ENCODE measurements at places on chromosomes 2 and 18. TPM values are rescaled to one million over a fixed set of nuclear protein-coding genes. Genes with fewer than 3 reads are reported as not detected.

The POTEC gene
- total RNA-seq: not detected

DNA sequence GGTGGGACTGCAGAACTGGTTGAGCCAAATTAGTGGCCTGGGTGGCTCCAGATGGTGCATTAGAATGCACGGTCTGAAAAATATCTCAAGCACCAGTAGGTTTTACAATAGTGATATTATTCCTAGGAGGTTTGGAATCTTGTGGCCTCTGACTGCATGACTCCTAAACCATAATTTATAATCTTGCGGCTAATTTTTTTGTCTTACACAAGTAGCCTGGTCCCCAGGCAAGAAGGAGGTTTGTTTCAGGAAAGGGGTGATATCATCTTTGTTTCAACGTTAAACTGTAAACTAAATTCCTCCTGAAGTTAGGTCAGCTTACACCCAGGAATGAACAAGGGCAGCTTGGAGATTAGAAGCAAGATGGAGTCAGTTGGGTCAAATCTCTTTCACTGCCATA, 98.9 kb upstream of the ARL4C start:
- no peak overlapping the region for H3K4me3 ChIP-seq
- H3K4me1 ChIP-seq: peaks cover 14% of the 10 kb centered on the region
- peak; percentile 25 for DNase-seq
- no peaks in the 10 kb centered on the region for H3K27me3 ChIP-seq

DNA sequence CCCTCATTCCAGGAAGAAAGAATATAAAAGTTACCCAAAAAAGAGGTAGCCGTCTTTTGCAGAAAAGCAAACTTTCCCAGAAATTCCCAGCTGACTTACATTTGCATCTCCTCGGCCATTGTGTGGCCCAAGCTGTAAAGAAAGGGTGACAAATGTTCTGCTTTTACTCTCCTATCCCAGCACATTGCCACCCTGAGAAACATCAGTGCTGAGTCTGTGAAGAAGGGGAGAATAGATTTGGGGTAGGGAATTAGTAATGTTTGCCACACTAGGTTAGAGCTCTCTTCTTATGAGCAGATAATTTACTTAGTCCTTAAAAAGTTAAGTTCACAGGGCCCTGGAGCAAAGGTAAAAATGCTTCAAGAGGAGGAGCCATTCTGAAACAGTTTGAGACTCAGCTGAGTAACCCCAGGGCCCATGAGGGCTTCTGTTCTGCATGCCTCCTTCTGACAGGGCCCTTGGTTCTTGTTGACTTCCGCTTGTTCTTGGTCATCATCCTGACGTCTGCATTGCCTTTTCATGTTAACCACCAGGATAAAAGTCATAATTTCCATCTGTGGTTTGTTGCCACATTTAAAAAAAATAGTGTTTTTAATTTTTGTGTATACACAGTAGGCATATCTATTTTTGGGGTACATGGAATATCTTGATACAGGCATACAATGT, 550.7 kb downstream of the RNF144A start:
- DNase-seq: no peak
- no peak overlapping the region for H3K27ac ChIP-seq
- no peak overlapping the region for H3K4me3 ChIP-seq
- H3K27me3 ChIP-seq: no peaks in the 10 kb centered on the region

DNA sequence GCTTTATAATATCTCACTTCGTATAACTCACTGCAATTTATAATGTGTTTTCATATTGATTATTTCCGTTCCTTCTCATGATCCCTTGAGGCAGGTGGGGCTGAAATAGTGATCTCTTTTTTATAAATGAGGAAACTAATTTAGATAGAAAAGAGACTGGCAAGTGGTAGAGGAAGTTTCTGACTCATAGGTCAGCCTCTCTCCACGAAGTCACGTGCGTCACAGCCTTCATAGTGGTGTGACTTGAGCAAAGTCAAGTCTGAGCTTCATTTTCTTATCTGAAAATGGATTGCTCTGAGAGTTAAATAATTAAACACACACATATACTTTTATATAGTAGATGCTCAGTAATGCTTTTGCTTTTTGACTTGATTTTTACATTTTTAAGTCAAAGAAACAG, 19.9 kb downstream of the ABCG5 start:
- peaks cover 31% of the 10 kb centered on the region for H3K27me3 ChIP-seq
- peaks cover 2% of the 10 kb centered on the region for H3K4me1 ChIP-seq
- no peak overlapping the region for H3K27ac ChIP-seq
- peaks cover 4% of the 10 kb centered on the region for H3K36me3 ChIP-seq

GRCh38 chr2:201344663-201345366, 12.3 kb downstream of the FLACC1 start:
- DNase-seq: no peak
- H3K4me3 ChIP-seq: no peak overlapping the region
- no peaks in the 10 kb centered on the region for H3K27me3 ChIP-seq

DNA sequence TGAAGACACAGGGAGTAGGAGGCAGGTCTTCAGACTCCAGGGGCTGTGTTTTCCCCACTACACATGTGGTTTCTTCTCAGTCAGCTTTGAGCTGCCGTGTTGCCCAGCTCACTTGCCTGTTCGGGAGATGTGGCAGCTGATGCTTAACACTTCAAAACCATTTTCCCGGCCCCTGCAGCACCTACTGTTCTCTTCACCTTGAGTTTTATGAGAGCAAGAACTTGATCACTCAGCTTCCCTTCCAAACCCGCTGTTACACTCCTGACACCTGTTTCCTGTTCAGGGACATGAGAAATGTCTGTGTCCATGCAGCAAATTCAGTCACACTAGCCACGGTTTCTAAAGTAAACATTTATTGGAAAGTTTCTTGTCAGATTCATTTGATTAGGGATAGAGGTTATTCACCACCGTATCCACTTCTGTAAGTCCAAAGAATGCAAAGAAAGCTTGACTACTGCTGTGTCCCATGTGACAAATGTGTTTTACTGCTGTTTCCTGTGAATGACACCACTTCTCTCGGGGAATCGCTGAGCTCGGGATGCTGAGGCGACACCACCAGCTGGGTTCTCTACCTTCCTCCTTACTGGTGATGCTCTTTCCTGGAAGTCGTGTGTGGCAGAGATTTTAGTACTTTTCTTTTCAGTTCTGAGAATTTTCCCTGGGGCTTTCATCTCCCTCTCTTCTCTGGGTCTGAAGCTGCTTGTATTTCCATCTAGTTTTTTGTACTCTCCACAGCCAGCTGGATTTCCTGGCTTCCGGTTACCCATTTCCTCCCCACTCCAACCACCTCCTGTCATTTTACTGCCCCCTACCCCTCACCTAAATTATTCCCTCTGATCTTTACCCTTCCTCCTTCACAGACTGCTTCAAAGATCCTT, 91.7 kb downstream of the KLF7 start:
- H3K27me3 ChIP-seq: no peaks in the 10 kb centered on the region
- H3K4me3 ChIP-seq: peak overlapping the region; percentile 26
- H3K4me1 ChIP-seq: peaks cover 22% of the 10 kb centered on the region
- H3K27ac ChIP-seq: peak overlapping the region; percentile 48
- DNase-seq: no peak

- no peak overlapping the region for H3K27ac ChIP-seq
- no peak for DNase-seq
- H3K4me3 ChIP-seq: no peak overlapping the region
- peaks cover 3% of the 10 kb centered on the region for H3K27me3 ChIP-seq
Measured at GRCh38 chr2:17620841-17621240, 80.3 kb downstream of the VSNL1 start.

DNA sequence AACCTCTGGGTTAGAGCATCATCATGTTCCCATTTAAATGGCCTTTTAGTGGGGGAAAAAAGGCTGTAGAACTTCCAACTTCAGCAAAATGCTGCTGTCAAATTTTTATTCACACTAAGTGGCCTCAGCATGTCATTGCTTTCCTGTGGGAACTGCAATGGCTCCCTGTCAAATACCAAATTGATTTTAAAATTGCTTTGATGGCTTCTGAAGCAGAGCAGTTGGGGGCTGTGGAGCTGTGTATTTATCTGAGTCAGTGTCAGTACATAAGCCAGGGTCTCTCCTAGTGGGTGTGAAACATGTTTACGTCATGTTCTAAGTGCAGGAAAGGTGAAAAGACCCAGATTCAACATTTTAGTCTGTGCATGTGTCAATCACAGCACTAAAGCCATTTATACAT, 171.3 kb downstream of the CDH19 start:
- no peaks in the 10 kb centered on the region for H3K4me1 ChIP-seq
- no peak overlapping the region for H3K27ac ChIP-seq

GRCh38 chr18:57437402-57437765, 2.2 kb downstream of the ONECUT2 start:
- no peak overlapping the region for H3K27ac ChIP-seq
- peaks cover 50% of the 10 kb centered on the region for H3K4me1 ChIP-seq
- peak overlapping the region; percentile 58 for H3K4me3 ChIP-seq
- H3K27me3 ChIP-seq: peaks cover 89% of the 10 kb centered on the region
- DNase-seq: no peak

DNA sequence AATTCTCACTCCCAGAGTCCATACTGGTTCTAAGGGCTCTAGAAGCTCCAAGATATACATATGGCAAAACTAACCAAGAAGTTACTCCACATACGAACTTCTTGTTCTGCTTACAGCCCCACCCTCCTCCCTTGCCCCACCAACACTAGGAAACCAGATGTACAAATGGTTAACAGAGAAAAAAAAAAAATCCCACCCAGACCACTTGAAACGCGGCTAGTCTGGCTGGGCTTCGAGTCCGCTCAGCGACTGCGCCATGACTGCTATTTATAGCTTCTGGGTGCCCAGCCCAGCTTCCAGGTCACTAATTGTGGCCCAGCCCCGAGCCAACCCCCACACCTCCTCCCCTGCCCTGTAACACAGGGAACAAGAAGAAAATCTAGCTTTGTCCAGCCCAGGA, 47.0 kb upstream of the IHH start:
- H3K4me1 ChIP-seq: peaks cover 6% of the 10 kb centered on the region
- peaks cover 3% of the 10 kb centered on the region for H3K36me3 ChIP-seq
- no peaks in the 10 kb centered on the region for H3K27me3 ChIP-seq
- no peak for DNase-seq
- H3K27ac ChIP-seq: no peak overlapping the region
- no peak overlapping the region for H3K4me3 ChIP-seq

GRCh38 chr2:54284826-54285225, 28.8 kb upstream of the TSPYL6 start:
- DNase-seq: no peak
- no peak overlapping the region for H3K4me3 ChIP-seq
- H3K27me3 ChIP-seq: peaks cover 16% of the 10 kb centered on the region
- H3K27ac ChIP-seq: no peak overlapping the region

GRCh38 chr2:180655842-180656454, 324.5 kb upstream of the UBE2E3 start:
- no peak for DNase-seq
- no peak overlapping the region for H3K27ac ChIP-seq
- H3K4me3 ChIP-seq: no peak overlapping the region
- peaks cover 3% of the 10 kb centered on the region for H3K4me1 ChIP-seq
- no peaks in the 10 kb centered on the region for H3K36me3 ChIP-seq

DNA sequence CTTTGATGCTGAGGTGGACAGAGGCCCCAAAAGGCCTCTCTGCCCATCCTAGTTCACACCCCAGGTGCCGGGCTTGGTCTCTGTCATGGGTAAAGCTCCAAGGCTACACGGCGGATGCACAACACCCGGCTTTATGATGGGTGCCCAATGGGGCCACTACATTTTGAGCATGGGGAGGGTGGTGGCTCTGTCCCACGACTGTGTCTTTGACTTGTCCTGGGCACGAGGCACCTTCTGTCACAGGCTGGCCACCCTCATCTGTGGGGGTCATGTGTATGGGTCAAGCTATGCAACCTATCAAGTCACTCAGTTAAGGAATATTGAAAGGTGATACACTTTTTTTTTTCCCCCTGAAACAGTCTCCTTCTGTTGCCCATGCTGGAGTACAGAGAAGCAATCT, 63.7 kb downstream of the EDAR start:
- no peak overlapping the region for H3K27ac ChIP-seq
- no peak for DNase-seq
- peaks cover 55% of the 10 kb centered on the region for H3K27me3 ChIP-seq
